Stimulated activated CD8-positive, alpha-beta memory T cell treated with anti-CD3 and anti-CD28 coated beads, Interleukin-4, amount 100 ng/mL, for 1 hour (primary cell): ENCODE measurements at places on chromosomes 5 and 9.

DNA sequence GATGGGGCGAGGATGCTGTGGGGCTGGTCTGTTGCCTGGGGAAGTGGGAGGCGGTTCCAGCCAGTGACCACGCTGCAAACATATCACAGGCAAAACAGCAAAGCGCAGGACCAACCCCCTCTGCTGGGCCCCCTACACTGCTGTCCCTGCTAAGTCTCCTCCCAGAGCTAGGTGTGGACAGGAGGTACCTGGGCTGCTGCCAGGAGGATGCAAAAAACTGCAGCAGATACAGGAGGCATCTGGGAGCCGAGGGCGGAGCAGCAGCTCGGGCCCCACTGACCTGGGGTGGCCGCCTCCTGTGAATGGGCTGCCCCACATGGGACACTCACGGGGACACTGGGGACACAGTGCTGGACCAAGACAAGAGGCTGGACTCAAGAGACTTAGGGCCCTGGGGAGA lies 48.0 kb upstream of the PHYKPL start:
- no peak for DNase-seq

DNA sequence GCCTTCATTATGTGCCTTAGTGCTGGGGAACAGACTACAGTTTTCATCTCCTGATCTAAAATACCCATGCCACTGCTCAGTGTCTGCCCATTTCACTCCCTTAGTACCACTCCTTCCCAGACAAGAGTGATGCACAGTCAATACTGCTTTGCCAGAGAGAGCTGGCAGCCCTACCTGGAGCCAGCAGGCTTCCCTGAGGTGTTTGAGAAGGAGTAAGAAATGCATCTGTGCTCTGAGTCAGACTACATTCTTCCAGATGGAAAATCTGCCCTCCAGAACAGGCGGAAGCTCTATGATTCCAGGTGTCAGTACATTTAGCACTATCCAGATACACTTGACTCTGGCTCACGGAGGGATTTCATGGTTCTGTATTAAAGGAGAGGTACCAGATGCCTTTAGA lies 209.8 kb downstream of the BRINP1 start:
- no peak for DNase-seq

DNA sequence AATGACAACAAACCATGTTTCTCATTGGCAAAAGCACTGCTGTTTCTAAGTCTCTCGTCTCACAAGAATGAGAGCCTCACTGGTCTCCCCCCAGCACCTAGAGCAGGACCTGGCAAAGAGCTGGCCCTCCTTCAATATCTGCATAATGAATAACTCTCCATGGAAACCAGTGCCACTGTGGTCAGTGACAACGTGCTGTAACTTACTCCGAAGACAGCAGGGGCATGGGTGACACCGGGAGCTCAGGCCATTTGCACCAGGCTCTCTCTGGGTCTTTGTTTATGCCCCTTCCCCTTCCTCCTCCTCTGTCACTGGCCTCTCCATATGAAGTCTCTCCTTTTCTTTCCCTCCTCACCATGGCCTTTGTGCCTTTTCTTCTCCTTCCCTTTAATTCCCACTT lies 33.3 kb downstream of the TAS2R1 start:
- no peak for DNase-seq

DNA sequence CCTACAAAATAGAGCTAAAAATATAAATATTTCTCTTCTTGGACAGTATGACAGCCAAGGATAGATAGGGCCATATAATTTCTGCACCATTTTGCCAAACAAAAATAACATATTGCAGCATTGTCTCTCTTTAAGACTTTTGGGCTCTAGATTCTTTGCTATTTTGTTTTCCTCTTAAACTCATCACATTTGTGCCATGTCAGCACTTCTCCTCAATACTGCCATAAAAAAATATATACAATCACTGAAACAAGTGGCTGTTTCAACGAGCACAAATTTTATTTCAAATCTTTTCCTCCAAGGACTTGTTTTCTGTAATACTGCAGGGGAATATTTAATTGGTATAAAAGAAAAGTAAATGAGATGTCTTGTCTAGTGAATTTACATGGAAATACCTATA lies 1570.0 kb upstream of the NUDT12 start:
- no peak for DNase-seq

- DNase-seq, result no peak
Measured at GRCh38 chr9:138061631-138062030, 184.0 kb downstream of the CACNA1B start.

DNA sequence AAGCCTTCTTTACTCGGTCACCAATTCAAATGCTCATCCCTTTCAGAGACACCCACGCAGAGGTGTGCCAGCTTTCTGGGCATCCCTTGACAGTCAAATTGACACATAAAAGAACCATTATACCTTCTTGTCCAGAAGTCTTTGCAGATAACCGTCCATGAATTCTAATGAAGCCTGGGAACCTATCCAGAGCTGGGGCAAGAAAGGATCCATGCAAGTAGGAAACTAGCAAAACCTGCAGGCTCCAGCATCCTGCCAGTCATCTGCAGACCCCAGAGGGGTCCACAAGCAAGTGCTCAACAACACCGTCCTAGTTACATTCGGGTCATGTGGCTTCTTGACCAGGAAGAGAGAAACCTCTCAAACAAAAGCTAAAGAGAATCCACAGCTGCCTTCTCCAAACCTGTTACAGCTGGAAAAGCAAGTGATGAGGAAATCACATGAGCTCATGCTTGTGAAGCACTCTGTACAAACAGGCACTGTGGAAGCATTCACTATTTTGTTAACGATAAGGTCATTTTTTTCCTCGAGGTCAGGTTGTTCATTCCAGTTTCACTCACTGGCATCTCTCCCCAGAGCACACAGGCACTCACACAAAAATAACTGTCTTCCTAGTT lies 80.2 kb upstream of the DMRT1 start:
- no peak for DNase-seq

DNA sequence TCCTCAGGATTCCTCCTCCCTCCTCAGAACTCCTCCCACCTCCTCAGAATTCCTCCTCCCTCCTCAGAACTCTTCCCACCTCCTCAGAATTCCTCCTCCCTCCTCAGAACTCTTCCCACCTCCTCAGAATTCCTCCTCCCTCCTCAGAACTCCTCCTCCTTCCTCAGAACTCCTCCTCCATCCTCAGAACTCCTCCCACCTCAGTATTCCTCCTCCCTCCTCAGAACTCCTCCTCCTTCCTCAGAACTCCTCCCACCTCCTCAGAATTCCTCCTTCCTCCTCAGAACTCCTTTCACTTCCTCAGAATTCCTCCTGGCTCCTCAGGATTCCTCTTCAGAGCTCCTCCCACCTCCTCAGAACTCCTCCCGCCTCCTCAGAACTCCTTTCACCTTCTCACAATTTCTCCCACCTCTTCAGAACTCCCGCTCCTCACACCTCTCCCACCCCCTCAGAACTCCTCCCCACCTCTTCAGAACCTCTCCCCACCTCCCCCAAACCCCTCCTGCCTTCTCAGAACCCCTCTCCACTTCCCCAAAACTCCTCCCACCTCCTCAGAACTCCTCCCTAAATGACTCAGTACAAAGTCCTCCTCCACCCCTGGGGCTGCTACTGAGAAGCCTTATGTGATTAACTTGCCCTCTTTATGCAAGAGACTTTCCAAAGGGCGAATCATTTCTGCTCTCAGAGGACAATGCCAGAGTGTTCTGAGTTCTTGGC lies 23.2 kb downstream of the SLC46A2 start:
- no peak for DNase-seq

GRCh38 chr9:128142596-128142995 lies 6.7 kb upstream of the LCN2 start:
- DNase-seq, result no peak

DNA sequence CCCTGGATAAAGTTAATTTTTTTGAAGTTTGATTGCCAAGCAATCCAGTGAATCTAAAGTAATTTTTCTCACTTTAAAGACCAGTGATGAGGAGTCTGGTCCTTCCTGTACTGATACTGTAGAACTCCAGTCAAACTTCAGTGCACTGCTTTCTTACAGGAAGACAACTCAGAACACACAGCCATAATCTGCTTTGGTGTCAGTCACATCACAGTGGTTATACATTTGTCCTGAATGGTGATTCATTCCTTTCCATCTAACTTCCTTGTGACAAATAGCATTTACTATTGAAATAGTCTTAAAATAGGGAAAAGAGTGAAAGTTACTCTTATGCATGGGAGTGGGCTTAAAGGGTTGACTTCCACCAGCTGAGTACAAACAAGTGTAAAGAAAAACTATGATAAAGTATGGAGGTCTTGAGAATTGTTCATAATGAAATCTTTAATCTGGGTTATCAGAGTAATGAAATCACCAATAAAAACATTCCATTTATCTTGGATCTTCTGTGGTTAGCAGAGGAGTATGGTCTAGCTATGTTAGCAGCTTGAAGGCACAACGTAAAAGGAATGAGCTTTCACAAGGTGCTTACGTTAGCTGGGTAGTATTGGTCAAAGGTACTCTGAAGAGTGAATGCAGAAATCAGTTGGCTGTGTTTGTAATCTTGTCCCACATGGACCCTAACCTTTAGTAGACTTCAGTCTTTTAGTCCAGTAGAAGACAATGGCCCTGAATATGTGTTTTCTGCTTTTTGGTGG lies 41.5 kb downstream of the DCP2 start:
- no peak for DNase-seq

DNA sequence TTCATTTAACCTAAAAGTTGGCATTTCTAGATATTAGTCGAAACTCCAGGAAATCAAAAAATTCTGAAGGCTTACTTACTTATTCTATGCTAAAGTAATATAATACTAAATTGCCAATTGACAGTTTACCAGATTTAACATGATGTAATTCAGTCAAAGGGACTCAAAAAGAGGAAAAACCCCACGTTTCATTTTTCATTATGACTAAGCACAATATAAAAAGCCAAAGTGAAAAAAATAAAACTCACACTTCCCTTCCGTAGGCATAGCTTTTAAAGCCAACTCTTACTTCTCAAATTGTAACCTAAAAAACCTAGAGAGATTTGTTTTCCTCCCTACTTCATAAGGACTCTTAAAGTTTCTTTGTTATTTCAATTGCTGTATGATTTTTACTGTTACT lies 146.6 kb downstream of the RAPGEF6 start:
- no peak for DNase-seq

DNA sequence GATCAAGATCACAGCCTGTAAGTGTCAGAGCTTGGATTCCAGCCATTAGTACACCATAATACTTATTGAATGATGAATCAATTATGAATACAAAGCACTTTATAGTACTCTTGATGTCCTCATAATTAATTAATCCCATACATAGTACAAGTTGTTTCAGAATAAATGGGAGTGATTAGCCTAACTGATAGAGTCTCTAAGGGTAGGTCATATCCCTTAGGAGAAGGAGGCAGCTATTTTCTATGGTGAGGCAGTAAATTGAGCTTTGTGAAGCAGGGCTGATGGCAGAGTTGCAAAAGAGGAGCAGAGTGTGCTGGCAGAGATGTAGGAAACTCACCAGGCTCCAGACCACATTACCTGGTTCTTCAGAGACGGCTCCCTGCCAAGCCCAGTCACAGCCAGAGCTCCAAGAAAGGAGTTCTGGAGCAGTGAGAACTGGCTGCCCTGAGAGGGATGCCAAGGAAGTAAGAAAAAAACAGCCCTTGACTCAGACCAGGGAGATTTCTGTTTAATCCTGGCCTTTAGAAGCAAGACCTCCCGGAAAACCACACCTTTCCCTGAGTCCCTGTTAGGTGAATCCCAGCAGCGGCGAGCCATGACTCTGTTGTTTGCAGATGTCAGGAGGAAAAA lies 112.9 kb downstream of the SH3TC2 start:
- DNase-seq, result no peak

DNA sequence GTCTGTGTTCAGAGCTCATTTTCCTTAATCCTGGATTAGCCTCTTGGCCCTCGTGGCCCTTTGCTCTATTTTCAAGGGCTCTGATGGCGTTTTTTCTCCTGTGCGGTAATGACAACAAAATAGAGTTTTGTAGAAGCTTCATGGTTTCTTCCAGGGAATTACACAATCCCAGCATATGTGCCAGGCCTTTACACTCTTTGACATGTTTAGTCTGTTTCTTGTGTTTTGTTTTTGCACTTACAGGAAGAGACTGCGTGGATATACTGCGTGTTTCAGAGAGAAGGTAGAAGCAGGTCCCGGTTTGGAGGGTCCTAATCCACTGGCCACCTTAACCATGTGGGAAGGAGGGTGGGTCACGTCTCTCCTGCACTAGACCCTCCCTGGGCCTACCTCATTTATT lies 400.2 kb upstream of the IRX4 start:
- no peak for DNase-seq

DNA sequence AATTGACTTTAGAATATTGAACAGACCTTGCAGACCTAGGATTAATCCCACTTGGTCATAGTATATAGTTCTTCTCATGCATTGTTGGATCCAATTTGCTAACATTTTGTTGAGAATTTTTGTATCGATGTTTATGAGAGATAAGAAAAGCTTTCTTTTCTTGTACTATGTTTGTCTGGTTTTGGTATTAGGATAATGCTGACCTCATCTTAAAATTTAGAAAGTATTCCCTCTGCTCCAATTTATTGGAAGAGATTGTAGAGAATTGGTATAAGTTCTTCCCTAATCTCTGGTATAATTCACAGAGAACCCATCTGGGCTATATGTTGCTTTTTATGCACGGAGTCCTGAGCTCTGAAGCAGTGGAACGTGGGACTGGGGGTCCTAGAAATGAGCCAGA lies 67.7 kb downstream of the ADAMTS16 start:
- no peak for DNase-seq

- no peak for DNase-seq
Measured at GRCh38 chr5:159338118-159338517, 7.8 kb upstream of the IL12B start.

- DNase-seq, result no peak
Measured at GRCh38 chr9:134317790-134318414, 8.4 kb upstream of the RXRA start.

GRCh38 chr5:137632716-137633115 lies 103.2 kb downstream of the KLHL3 start:
- DNase-seq, result no peak

- no peak for DNase-seq
Measured at GRCh38 chr5:143016777-143017516, 246.8 kb downstream of the ARHGAP26 start.

DNA sequence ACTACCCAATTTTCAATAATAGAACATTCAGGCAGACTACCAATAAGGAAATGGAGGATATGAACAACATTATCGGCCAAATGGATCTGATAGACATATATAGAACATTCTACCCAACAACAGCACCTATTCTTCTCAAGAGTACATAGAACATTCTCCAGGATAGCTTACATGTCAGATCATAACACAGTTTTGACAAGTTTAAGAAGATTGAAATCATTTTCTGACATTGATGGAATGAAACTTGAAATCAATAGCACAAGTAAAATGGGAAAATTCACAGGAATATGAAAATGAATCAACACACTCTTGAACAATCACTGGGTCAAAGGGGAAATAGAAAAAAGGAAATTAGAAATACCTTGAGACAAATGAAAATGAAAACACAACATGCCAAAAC lies 94.6 kb upstream of the MEGF10 start:
- no peak for DNase-seq

DNA sequence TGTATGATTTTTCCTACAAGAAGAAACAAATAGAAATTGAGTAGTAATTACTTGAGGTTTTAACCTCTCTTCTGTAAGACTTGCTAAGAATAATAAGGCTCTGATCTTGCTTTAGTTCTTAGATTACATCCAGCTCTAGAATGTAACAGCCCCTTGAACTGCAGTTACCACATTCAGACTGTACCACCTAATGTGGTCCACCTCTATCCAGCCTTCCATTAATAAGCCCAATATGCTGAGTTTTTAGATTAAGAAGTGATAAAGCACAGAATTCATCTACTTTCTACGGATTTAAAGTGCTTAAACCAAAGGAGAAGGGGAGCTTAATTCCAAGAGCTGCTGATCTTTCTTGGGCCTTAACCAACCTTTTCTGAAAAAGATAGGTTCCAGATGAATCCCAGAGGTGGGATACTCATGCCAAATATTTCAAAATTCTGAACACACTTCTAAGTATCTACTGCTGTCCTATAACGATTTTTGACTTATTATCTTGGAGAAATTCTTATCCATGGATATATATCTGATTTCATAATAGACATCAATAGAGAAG lies 131.5 kb downstream of the ZNF608 start:
- DNase-seq, result no peak
